Tongue (tissue), 3 donors: ENCODE measurements at places on chromosomes 12 and 14. TPM values are rescaled to one million over a fixed set of nuclear protein-coding genes. Genes with fewer than 3 reads are reported as not detected.

Gene BCL11B
- total RNA-seq: 5.7 TPM

Gene KERA
- 81.0 TPM for total RNA-seq

Gene FAM186B
- 0.82 TPM for total RNA-seq

Gene MYH6
- 3.3 TPM for total RNA-seq

Gene AMDHD1
- total RNA-seq: not detected

Gene SLC17A8
- 3.2 TPM for total RNA-seq

Gene SLC2A13
- 12.0 TPM for total RNA-seq

Gene AICDA
- 0.10 TPM for total RNA-seq

Gene NEUROD4
- total RNA-seq: not detected

Gene FOXN4
- total RNA-seq: not detected

Gene TSPAN31
- 57.0 TPM for total RNA-seq

Gene PLD4
- total RNA-seq: 7.7 TPM

Gene ZFHX2
- total RNA-seq: 0.31 TPM
